ENCODE measurements at places on chromosomes 1 and 21.

DNA sequence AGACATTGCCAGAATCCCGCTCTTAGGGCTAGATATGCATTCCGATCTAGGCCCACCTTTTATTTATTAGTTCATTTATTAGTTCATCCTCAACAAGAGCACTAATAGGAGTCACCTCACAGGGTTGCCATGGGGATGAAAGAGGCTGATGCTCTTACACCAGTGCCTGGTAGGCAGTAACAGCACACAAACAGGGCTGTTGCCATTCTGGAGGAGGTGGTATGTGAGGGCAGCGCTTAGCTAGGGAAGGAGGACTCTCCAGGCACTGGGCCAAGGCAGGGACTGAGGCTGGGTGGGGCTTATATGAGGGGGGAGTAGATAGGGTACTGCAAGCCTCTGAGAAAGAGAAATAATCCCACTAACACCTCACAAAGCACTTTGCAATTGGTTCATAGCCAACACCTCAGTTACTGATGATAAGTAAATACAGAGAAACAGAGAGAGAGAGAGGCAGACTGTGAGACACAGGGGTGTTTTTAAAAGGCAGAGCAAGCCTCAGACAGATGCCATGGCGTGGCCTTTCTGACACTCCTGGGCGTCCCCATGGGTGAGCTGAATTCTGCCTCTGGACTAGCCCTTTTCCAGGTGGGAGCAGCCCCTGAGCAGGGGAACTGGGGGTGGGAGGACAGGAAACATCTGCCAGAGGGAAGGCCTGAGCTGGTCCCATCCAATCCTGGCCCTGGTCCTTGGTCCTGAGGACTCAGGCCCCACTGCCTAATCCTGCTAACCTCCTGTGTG lies 5.9 kb downstream of the FCGR2A start:
- DNase-seq, result no peak

- DNase-seq, result no peak
These were observed 421 bp downstream of the PSRC1 start for GRCh38 chr1:109282497-109282951.

- DNase-seq, result no peak
These were observed 1342.2 kb downstream of the PLA2G4A start for GRCh38 chr1:188170935-188171334.

DNA sequence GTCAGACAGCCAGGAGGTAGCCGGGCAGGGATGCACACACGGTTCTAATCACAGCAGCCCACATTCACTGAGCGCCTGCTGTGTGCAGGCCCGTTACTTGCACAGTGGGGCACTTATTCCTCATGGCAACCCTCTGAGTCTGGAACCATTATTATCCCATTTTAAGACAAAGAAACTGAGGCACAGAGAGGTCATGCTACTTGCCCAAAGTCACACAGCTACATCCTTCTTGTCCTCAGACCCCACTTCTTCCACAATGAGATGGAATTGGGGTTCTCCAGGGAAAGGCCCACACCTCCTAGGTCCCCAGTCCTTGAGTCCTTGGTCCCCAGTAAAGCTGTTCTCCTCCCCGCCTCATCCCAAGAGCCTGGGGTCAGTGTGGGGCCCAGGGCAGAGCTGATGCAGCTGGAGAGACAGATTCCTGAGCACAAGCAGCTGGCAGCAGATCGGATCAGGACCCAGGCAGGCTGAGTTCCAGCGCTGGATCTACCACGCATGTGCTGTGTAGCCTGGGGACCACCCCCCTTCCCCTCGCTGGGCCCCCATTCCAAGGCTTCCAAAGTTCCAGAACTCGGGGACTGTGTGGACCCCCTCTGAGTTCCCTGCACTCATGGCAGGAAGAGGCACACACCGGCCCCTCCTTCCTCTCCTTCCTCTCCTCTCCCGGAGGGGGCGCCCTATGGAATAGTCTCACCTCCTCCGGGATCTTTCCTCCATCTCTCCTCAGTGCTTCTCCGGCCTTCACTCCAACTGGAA lies 393.4 kb downstream of the MATN1 start:
- DNase-seq, result no peak

DNA sequence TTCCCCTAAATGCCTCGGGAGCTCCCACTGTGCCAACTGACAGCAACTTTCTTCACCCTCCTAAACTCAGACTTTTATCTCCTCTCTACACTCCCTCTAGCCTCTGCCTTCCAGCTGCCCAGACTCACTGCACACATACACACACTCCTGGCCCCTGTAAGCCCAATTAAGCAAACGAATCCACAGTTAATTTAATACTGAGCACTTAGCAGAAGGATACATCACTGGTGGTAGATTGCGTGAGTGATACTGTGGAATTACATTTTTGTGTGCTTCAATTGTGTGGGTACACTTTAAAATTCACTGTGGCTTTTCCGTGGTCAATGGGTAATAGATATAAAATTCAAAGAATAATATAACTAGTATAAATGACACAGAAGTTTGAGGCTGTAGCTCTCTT lies 33.6 kb upstream of the GJB5 start:
- DNase-seq, result no peak

DNA sequence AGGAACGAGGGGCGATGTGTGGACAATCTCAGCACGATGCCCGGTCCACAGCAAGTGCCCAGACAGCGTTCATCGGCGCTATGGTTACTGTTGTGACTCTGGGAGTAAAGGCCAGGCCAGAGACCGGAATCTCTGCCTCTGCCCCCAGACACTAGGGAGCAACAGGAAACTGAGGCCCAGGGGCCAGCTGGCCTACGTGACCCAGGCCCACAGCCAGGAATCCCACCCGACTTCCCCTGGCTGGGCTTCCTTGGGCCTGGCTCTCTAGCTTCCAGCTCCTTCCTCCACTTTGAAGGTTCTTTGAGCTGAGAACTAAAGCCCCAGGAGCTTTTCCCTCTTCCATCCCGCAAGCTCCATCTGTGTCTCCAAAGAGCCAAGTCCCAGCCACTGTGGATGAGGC lies 4.6 kb downstream of the LRP8 start:
- DNase-seq, result no peak

GRCh38 chr1:220991959-220992704 lies 112.9 kb downstream of the HLX start:
- DNase-seq, result no peak

- DNase-seq, result no peak
These were observed 56.4 kb downstream of the DISP3 start for GRCh38 chr1:11535316-11535715.
